ENCODE measurements at places on chromosomes 5 and 9.

DNA sequence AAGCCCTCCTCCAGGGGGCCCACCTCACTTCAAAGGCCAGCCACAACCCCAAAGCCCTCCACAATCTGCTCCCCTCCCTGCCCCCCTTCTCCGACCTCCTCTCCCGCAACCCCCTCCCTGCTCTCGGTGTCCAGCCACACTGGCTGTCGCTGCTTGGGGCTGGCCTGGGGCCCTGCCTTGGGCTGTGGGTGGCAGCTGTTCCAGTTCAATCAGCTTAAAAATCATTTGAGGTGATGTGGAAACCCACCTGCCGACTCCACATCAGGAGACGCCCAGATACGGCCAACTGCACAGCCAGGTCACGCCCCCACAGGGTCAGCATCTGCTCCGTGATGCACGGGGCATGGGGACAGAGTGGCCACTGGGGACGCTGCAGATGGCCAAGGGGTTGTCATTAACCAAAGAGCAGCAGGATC is 107.0 kb upstream of the MVB12B start:
- no peak for DNase-seq

DNA sequence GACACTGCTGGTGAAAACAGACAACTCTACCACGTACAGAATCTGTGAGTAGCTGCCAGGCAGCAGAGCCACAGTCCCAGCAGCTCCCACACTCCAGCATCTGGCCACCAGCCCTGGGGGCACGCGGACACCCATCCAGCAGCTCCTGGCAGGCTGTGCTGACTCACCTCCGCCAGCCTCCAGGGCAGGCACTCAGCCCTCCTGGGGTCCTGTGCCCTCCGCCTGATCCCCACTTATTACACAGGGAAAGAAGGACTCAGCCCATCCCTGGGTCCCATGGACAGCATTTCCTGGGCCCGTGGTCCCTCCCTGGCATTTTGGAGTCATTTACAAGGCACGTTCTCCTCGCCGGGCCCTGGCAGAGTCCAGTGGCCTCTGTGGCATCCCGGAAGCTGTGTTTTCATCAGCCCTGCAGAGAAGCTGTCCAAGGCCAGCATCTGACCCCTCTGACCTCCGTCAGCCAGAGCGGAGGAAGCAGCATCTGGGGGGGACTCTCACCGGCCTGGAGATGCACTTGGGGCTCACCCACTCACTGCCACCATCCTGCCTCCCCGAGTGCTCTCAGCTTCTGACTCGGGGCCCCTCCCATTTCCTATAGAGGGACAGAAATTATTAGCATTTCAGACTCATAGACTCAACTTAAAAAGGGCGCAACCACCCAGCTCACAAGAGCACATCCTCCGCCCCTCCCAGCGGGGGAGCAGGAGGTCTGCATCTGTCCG is 21.6 kb downstream of the PAEP start:
- DNase-seq: no peak

DNA sequence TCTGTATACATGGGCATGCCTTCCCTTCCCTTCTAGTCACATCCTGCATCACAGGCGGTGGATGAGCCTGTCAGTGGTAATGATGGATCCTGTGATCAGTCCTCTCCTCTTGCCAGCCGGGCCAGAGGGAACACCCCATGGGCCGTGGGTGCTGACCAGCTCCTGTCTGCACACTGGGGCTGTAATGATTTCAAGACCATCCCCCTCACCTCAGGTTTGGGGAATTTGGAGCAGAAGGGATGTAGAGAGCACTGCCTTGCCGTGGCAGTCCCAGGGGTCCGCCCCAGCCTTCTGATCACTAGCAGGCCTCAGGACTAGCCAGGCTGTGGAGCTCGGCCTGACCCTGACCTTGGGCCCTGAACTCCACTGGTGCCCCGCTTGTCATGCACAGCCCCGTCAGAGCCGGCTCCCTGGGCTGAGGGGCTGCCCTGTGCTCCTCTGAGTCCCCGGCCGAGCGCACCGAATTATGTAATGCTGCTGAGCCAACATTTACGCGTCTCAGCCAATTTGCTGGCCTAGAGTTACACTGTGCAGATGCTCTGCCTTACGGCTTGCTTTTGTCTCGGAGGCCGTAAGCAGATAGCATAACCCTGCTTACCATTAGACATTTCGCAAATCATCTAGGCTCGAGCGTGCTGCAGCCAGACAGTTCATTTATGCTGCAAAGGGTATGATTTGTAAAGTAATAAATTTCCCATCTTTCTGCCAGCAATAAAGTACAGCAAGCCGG is 155.3 kb downstream of the MACROH2A1 start:
- DNase-seq: no peak

GRCh38 chr5:171299851-171300250 is 9.2 kb upstream of the TLX3 start:
- no peak for DNase-seq

DNA sequence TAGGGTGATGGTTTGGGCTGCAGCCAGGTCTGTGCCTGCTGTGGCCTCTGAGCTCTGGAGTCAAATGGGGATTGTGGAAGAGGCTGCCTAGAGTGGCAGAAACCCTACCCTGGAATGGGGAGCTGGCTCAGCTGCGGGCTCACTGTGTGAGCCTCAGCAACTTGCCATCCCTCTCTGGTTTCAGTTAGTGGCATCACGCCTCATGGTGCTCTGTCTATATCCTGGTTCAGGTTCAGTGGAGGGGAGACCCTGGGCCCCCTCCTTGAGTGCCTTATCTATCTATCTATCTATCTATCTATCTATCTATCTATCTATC is 132.6 kb downstream of the PHF2 start:
- DNase-seq: no peak

DNA sequence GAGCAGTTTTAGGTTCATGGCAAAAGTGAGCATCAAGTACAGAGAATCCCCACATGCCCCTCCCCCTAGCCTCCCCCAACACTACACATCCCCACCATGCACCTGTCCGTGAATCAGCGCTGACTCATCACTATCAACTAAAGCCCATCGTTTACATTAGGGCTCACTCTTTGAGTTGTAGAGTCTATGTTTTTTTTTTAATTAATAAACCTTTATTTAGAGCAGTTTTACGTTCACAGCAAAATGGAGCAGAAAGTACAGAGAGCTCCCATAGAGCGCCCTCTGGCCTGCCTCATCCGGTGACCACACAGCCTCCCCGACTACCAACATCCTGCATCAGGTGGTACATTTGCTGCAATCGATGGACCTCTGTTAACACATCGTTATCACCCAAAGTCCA is 47.9 kb upstream of the UNC5A start:
- DNase-seq: no peak

- no peak for DNase-seq
Measured at GRCh38 chr5:95709967-95710650, 21.0 kb upstream of the RHOBTB3 start.

DNA sequence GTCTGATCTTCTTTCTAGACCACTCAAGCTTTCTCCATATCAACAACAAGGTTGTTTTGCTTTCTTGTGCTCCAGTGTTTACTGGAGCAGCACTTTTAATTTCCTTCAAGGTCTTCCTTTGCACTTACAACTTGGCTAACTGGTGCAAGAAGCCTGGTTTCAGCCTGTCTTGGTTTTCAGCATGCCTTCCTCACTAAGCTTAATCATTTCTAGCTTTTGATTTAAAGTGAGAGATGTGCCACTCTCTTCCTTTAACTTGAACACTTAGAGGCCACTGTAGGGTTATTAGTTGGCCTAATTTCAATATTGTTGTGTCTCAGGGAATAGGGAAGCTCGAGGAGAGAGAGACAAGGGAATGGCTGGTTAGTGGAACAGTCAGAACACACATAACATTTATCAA is 13.4 kb downstream of the AK3 start:
- no peak for DNase-seq

DNA sequence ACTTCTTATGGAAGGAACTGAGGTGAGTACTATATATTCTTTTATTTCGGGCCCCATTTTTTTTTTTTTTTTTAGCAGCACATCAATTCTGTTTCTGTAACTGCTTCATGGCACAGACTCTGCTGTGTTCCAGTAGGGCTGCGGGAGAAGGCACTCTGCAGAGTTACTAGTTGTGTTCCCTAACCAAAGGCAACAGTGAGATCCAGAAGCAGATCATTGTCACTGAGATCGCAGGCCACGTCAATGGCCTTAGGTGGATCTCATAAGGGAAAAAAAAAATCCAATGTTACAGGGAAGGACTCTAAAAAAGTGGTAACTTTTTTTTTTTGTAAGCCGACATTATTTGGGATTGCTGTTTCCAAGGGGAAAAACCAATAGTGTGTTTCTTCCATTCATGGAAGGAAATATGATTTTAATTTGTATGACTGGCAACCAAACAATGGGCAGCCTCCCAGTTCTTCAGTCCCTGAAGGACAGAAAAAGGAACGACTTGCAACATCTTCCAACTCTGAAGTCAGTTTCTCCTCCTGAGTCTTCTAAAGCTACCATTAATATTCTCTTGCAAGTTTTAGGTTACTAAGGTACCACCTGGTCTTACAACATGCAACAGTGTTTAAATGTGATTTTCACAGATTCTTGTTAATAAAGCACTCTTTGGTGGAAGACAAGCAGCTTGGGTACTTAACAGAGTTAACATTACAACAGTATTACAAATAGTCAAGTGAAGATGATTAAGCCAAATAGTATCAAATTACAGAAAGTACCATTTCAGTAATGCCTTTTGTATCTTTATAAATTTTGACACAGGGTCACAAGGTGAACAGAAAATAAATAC is 52.8 kb downstream of the HABP4 start:
- no peak for DNase-seq

- no peak for DNase-seq
Measured at GRCh38 chr9:19488721-19489120, 79.9 kb downstream of the ACER2 start.

DNA sequence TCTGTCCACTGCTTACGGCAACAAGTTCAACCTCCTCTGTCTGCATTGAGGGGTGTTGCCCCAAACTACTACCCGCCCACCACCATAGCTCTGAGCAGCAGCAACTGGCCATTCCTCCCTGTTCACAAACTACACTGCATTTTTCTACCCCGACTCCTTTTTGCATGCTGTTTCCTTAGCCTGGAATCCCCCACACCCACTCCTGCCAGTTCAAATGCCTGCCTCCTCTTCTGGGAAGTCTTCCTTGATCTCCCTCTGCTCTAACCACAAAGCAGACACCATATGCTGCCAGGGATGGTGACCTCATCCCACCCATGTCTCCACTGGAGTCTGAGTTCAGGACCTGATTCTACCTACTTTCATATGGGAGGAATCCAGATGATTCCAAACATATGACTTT is 13.3 kb downstream of the ALDH1B1 start:
- peak; percentile 52 for DNase-seq

DNA sequence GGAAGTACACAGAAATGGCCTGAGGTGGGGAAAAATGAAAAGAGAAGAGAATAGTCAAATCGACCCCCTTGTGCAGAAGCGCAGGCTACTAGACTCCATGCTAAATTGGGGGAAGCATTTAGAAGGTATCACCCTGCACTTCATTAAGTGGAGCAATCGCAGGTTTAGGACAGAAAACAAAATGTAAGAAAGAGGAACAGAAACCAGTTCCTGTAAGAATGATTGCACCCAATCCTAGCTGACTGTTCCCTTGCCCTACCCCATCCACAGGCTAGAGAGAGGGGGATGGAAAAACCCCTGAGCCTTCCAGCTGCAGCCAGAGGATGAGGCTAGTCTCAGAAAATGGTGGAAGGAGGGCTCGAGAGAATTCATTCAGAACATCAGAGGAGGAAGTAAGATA is 23.9 kb upstream of the PPP1R2B start:
- no peak for DNase-seq

GRCh38 chr9:122929796-122930354 is 1.4 kb downstream of the ZBTB26 start:
- DNase-seq: no peak

DNA sequence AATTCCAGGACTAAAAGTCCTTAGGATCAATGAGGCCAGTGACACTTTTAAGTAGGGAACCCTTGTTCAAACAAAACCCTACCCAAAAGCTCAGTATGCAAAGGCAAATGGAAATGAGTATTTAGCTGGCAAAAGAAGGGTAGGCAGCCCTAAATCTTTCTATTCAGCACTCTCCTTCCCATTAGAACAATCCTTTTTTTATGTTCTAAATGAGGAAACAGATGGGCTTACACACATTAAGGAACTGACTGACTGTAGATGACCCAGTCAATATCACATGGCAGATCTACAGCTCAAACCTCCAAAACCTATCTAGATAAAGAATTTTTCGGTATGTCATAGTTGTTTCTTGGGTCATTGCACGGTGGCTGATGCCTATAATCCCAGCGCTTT is 7.2 kb downstream of the CSNK1A1 start:
- no peak for DNase-seq

DNA sequence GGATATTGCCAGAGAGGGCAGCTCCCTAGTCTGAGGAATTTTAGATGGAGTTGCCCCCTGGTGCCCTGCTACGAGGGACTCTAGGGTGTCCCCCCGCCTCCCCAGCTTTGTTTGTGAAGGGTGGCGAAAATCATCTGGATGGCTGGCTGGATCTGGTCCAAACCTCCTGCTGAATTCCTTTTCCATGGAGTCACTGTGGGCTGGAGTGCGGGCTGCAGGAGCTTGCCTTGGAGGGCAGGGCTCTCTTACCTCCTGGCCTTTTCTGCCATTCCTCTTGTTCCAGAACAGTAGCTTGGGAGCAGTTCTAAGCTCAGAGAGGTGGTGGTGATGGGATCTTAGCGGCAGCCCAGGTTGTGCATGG is 2.1 kb downstream of the SYNPO start:
- peak; percentile 93 for DNase-seq

- DNase-seq: peak; percentile 91
Measured at GRCh38 chr9:96139592-96140295, 162.2 kb downstream of the HSD17B3 start.

DNA sequence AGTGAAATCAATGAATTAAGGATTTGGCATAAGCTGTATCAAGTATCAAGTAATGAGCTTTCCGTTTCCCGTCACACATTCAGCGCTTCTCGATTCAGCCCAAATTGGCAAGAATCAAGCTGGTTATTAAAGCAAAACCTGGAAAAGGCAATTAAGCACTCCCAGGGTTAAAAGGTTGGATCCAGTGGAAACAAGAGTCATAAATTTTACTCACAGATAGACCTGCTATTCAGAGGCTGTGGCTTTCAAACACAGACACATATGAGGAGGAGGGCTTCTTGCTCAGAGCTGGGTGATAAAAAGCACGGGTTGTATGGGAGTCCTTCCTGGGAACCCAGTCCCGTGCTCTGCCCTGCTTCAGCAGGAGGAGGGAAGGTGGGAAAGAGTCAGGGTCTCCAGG is 112.3 kb upstream of the CXCL14 start:
- no peak for DNase-seq

GRCh38 chr5:112795342-112795741 is 57.7 kb downstream of the APC start:
- no peak for DNase-seq

- DNase-seq: no peak
Measured at GRCh38 chr9:22105005-22105722, 96.1 kb upstream of the CDKN2B start.

- DNase-seq: no peak
Measured at GRCh38 chr5:178314061-178314660, 81.6 kb upstream of the PHYKPL start.

- DNase-seq: peak; percentile 50
Measured at GRCh38 chr5:147522435-147522834, 12.6 kb upstream of the DPYSL3 start.

DNA sequence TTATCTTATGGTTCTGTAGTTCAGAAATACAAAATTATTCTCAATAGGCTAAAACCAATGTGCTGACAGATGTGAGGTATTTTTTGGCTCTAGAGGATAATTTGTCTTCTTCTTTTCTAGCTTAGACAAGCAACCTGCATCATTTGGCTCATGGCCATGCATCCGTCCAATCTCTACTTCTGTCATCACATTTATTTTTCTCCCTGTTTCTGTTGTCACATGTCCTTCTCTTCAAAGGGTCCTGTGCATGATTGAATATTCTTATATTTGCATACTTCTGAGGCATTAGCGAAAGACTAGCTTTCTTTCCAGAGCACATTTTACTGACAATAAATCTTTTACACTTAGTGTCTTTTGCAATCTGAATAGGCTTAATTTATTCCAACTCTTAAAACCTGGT is 564.7 kb downstream of the CDH10 start:
- DNase-seq: no peak

Measured in fibroblast of skin of back (primary cell).